Tibial nerve (tissue), 4 donors: ENCODE measurements at places on chromosomes 4 and X. TPM values are rescaled to one million over a fixed set of nuclear protein-coding genes. Genes with fewer than 3 reads are reported as not detected.

GRCh38 chr4:9920029-9920428 lies 101.3 kb downstream of the SLC2A9 start:
- no peak for DNase-seq
- no peaks in the 10 kb centered on the region for H3K4me1 ChIP-seq
- H3K4me3 ChIP-seq: no peak overlapping the region
- H3K27ac ChIP-seq: no peak overlapping the region
- no peaks in the 10 kb centered on the region for H3K36me3 ChIP-seq

DNA sequence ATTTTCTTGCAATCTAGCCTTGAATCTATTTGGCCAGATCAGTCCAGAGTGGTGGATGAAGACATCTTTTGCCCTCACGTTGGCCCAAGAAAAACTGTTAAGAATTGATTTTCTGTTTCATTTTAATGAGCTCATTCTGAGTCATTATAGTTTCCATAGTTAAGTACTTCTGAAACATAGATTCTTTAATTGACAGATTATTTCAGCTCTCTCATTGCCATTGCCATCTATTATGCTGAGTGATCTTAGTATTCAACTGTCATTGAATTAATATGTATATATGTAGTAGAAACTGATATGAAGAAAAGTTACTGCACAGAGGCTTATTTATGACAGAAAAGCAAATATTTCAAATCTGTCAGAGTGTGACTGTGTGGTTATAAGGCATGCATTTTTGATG lies 45.5 kb upstream of the PPP1R2C start:
- H3K4me3 ChIP-seq: no peak overlapping the region
- H3K36me3 ChIP-seq: no peaks in the 10 kb centered on the region
- no peaks in the 10 kb centered on the region for H3K4me1 ChIP-seq
- no peak overlapping the region for H3K27ac ChIP-seq
- no peaks in the 10 kb centered on the region for H3K27me3 ChIP-seq

DNA sequence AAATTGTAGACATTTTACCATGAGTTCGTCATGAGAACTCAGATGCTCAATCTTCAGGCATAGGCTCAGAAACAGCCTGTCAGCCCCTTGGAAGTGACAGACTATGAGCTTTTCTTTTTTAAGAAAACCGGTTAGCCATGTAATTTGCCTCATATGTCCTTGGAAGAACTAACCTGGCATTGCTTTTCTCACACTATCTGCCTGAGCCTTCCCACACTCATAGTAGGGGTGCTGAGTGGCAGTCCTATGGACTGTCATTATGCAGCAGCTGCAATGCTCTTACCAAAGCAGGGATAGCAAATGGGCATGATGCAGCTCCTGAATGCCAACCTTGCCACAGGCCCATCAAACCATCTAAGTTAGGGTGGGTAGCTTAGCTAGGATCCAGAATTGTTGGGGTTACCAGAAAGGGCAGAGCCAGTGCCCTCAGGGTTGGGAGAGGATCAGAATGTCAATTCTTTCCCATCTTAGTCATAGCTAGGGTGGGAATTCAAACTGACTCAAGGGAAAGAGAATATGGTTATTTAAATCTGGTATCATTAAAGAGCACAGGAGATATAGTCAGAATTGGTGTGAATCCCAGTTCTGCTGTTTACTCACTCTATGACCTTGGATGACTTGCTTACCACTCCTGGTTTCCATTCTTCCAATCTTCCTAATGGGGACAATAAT lies 230.6 kb upstream of the CPEB2 start:
- no peak for DNase-seq
- H3K27me3 ChIP-seq: no peaks in the 10 kb centered on the region
- H3K4me1 ChIP-seq: no peaks in the 10 kb centered on the region

DNA sequence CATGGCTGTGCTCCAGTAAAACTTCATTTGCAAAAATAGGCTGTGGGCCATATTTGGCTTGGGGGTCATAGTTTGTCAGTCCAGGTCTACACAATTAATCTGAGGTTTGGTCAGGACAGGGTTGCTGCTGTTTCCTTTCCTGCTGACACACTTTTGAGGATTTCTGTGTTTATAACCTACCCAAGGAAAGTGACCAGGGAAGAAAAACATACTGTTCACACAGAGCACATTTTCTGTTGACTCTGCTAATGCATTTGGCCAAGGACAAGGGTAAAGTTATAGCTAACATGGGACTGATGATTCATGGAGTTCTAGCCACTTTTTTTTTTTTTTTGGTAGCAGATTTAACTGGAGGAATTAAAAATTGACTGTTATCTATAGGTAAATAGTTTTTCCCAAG lies 43.9 kb upstream of the GEMIN8 start:
- no peak overlapping the region for H3K27ac ChIP-seq
- H3K4me1 ChIP-seq: no peaks in the 10 kb centered on the region
- no peaks in the 10 kb centered on the region for H3K27me3 ChIP-seq
- no peak overlapping the region for H3K4me3 ChIP-seq
- DNase-seq: no peak
- no peaks in the 10 kb centered on the region for H3K36me3 ChIP-seq

- no peaks in the 10 kb centered on the region for H3K36me3 ChIP-seq
- no peaks in the 10 kb centered on the region for H3K27me3 ChIP-seq
- H3K27ac ChIP-seq: no peak overlapping the region
- no peak overlapping the region for H3K4me3 ChIP-seq
- no peak for DNase-seq
- no peaks in the 10 kb centered on the region for H3K4me1 ChIP-seq
Observed at GRCh38 chr4:126215759-126216158, 901.0 kb downstream of the FAT4 start.

DNA sequence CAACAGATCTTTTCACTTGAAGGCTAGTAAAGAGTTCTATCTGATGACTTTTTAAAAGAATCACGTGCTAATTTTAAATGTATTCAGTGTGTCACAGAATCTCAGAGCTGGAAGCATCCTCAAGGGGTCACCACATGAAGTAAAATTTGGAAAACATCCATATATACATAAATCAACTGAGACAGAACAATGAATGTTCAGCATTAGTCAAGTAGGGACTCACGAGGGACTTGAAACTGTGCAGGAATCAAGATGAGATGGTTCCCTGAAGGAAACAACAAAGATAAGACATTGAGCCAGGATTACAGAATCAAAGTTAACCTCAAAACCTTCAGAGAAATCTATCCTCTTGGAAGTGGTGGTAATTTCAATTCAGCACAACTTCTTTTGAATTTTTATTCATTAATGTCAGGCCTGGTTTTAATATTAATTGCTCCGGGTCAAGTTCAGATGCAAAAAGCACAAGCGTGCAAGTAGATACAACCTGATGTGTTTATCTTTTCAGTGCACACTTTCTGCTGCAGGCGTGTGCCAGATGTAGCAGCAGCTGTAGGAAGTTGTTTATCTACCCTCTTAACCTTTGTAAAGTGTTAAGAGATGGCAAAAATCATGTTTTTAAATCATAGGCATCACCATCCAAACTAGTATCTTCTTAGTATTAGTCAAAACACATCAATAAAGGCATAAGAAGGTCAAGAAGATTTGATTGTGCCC lies 87.7 kb upstream of the SRD5A3 start:
- no peaks in the 10 kb centered on the region for H3K36me3 ChIP-seq
- no peak overlapping the region for H3K4me3 ChIP-seq
- no peak for DNase-seq
- H3K27me3 ChIP-seq: no peaks in the 10 kb centered on the region

GRCh38 chrX:114152130-114152529 lies 431.8 kb upstream of the HTR2C start:
- H3K27ac ChIP-seq: no peak overlapping the region
- no peaks in the 10 kb centered on the region for H3K36me3 ChIP-seq
- H3K27me3 ChIP-seq: no peaks in the 10 kb centered on the region

GLRA2 gene
- not detected for total RNA-seq

CENPVL2 gene
- not detected for total RNA-seq

TRAPPC11 gene
- 69.5 TPM for total RNA-seq

KCND1 gene
- 7.5 TPM for total RNA-seq

RASL11B gene
- 8.1 TPM for total RNA-seq
